ENCODE measurements at places on chromosomes 5 and 9. TPM values are rescaled to one million over a fixed set of nuclear protein-coding genes. Genes with fewer than 3 reads are reported as not detected.

Gene LRRC19
- total RNA-seq, result not detected

Gene HTR4
- not detected for total RNA-seq

Gene C9orf72
- 4.5 TPM for total RNA-seq

Gene FOXD4L5
- under 0.01 TPM for total RNA-seq

Gene PTAR1
- 74.5 TPM for total RNA-seq

Gene DMRT3
- not detected for total RNA-seq

Gene UBE2QL1
- total RNA-seq, result not detected

Gene PTGES
- 16.7 TPM for total RNA-seq

Gene SPINK7
- not detected for total RNA-seq

Gene PDE4D
- total RNA-seq, result 8.3 TPM

Gene KIF4B
- under 0.01 TPM for total RNA-seq

All from fibroblast of lung (primary cell).